Amygdala (tissue), 56 donors: ENCODE measurements at places on chromosomes 1 and 21.

DNA sequence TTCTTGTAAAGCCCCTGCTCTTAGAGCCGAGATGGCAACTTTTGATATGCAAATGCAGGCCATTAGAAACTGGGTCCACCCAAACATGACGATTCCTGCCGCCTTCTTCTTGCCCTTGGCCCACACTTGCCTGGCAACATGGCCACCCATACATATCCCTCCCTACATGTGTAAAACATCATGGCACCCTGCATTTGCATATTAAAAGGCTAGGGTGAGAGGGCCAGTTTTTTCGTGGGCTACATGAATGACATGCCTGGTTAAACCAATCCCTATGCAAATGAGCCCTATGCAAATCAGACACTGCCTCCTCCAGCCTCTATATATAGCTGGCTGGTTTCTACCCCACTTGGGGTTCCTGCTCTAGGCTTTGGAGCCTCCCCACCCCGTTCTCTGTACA is 18.8 kb downstream of the PLA2G2A start:
- no peak for DNase-seq

- DNase-seq = no peak
Observed at GRCh38 chr1:77832901-77833300, 53.5 kb downstream of the MIGA1 start.

DNA sequence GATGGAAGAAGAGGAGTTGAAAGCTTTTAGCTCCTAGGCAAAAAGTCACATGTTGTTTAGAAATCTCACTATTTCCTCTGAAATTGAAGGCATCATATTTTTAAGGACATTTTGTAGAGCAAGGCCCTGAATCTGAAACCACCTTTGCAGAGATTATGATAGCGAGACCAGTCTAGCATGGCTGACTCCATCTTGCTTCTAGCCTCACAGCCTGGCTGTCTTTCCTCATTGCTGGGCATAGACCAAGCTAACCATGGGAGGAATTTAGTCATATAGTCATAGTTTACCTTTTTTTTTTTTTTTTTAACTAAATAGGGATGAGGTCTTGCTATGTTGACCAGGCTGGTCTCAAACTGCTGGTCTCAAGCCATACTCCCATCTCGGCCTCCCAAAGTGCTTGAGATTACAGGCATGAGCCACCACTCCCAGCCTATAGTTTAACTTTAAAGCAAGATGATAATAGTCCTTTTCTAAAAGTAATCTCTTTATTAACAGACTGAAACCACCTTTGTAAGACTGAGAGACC is 42.2 kb upstream of the ZNF326 start:
- no peak for DNase-seq

DNA sequence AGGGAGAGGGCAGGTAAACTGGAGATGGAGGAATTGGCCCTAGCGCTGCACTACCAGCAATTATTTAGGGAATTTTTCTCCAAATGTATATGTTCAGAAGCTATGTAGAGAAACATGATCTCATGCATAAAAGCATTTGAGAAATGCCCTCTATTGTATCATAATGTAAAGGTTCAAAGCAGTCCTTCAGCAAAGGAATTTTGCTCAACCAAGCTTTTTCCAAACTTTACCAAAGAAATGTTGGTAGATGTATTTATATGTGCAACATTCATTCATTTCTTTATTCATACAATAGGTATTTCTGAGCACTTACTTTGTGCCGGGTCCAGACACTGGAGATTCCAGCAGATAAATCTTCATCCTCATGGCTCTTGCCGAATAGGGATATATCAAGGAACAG is 64.4 kb downstream of the XCL1 start:
- DNase-seq = no peak

DNA sequence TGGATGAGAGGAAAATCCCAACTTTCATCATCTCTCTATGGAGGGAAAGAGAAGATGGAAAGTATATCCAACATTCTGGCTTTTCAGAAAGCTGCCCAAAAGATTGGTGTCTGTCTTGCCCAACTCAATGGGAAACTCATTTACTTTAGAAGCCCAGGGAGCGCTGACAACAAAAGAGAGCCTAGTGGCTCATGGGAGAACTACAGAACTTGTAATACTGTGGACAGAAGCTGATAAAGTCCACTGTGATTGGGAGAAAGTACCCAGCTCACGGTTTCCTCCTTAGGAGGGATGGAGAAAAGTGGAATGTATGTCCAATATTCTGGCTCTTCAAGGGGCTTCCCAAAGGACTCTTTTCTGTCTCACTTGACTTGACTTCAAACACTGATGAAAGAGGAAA is 66.0 kb downstream of the RGS21 start:
- no peak for DNase-seq

DNA sequence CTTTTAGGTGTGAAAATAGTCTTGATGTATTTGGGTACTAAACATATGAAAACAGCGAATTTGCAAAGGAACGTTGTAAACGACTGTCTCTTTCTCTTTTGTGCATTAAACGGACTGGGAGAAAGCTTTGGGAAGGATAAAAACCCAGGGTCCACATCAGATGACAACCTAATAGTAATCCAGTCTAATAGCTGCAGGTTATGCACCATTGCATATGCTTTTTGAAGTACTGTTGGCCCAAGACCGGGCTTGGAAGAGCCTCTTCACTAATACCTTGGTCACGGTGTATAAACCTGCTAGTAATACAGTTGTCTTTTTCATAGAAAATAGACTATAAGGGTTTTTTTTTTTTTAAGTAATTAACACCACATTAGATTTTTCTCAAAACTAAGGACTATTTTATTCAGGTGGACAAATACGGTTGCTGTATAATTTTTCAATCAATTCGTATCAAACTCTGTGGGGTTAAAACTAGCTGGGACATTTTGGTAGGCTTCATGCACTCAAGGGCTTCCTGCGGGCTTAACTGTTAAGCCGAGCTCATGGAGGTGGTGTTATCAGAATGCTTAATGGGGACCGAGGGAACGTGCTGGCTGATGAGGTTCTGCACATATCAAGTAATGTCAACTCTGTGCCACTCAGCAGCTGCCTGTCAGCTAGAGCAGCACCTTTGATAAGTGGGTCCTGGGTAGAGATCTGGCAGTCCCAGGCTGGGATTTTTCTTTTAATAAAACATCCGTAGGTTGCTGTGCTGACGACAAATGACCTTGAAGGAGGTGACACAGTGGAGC is 2.1 kb downstream of the RYR2 start:
- no peak for DNase-seq

DNA sequence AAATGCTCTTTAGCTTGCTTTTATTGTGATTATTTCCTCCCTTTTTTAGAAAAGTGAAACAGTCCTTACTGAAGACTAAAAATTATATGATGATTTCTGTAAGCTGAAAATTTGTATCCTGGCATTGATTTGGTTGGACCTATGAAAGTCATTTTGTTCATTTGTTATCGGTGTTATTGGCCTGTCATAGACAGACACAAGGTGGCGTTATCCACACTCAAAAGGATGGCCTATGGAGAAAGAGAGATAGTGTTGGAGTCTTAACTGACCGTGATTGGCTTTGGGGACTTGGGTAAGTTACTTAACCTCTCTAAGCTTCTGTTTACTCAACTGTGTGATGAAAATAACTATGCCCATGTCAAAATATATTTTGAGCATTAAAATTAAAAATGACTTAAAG is 203.6 kb upstream of the CHODL start:
- DNase-seq = no peak

GRCh38 chr1:60277269-60277668 is 203.7 kb upstream of the C1orf87 start:
- DNase-seq = no peak

- no peak for DNase-seq
Observed at GRCh38 chr1:115764541-115764940, 4.0 kb downstream of the CASQ2 start.

DNA sequence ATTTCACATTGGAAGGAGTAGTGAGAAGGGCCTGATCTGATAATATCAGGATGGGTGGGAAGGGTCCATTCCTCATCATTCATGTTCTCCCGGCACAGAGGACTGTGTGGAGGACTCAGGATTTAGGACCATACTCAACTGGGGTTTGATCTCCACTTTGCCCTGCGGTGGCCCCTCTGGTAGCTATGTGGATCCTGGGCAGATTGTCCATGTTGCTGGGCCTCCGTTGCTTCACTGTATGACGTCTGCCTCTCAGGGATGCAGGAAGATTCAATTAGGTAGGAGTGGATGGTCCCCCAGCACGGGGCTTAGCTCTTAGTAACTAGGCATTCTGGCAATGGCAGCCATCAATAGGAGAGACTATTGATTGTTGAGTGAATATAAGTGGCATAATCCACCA is 2.3 kb downstream of the ETS2 start:
- DNase-seq = no peak

DNA sequence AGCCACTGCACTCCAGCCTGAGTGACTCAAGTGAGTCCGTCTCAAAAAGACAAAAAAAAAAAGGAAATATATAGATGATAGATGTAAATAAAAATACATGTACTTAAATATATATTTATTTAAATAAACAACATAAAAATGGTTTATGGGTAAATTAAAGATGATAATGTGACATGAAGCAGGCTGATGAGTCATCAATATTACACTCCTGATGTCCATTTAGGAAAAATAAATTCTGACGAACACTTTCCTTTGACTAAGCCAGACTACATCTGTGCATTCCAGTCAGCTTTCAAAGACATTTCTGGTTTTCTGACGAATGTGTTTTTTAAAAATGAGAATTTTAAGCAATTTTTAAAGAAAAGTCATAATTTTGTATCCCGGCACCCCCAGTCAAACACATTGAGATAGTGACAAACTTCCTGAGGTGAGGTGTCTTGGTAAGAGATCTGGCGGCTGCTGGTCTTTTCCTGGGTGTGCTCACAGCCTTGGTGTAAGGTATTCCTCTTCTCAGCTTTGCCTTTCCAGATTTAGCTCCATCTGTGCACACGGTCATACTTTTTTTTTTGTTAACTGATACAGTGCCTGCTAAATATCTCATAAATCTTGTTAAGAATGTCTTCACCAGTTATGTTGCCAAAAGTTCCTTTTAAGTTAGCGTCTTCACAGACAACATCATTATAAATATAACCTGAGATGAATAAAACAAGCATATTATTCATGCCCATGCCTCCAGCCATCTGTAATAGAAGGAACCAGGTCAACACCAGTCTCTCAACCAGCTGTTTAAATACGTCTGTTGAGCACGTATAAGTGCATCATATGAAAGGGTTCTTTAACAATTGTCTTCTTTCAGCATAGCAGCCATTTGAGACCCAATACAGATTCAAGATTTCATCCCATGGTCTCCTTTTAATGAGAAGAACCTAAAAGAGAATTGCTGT is 214.5 kb upstream of the PLD5 start:
- DNase-seq = no peak

DNA sequence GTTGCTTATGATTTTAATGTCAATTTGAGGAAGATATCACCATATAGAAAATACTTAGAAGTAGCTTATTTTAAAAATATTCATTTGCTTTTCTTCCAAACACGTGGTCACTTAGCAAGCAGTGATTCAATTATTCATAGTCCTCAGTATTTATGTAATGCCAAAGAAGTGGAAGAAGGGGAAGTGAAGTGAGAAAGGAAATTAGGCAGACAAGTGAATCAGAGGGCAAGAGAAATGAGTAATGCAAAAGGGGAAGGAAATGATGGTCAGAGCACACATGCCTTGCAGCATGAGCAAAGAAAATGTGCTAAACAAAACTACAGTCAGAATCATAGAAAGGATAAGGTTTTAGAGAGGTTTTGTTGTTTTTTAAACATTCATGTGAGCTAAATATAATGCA is 31.8 kb downstream of the SDCCAG8 start:
- no peak for DNase-seq
